ENCODE measurements at places on chromosomes 7 and 10.

GRCh38 chr7:47970761-47971160 lies 8.7 kb downstream of the HUS1 start:
- no peak for DNase-seq

GRCh38 chr10:110020265-110020664 lies 12.5 kb downstream of the ADD3 start:
- DNase-seq, result no peak

DNA sequence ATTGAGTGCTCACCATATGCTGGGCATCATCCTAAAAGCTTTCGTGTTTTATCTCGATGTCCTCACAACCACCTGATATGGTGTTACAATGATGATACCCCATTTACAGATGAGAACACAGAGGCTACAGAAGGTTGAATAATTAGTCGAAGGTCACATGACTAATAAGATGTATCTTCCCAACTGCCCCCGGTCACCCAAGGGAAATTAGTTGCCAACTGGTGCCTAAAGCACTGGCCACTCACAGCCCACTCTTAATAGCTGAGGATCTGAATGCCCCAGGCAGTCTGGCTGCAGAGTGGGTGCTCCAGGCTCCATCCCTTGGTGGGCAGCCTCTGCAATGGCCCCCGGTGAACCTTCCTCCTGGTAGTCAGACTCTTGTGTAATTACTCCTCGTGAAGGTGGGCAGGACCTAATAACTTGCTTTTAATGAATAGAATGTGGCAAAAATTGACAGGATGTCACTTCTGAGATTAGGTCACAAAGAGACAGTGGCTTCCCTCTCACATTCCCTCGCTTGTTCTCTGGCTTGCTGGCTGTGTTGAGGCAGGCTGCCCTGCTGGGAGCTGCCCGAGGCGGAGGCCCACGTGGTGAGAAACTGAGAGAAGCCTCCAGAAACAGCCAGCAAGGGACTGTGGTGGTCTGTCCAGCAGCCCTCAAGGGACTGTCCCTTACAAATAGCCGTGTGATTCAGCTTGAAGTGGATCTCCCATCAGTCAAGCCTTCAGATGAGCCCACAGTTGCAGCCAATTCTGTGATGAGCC lies 109.4 kb downstream of the ARHGAP22 start:
- no peak for DNase-seq

DNA sequence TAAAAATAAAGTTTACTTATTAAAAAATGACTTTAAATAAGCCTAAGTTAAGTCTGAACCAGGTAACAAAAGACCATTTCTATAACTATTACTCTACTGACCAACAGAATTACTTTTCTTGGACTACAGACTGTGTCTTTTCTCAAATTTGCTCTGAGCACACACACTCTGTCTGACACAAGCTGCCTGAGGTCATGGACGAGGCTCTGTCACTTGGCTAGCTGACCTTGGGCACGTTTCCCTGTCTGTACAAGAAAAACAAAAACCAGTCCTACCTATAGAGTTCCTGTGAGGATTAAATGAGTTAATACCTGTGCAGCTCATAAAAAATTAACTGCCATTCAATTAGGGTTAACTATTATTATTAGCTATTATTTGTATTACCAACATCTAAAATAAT lies 22.9 kb downstream of the ATE1 start:
- no peak for DNase-seq

DNA sequence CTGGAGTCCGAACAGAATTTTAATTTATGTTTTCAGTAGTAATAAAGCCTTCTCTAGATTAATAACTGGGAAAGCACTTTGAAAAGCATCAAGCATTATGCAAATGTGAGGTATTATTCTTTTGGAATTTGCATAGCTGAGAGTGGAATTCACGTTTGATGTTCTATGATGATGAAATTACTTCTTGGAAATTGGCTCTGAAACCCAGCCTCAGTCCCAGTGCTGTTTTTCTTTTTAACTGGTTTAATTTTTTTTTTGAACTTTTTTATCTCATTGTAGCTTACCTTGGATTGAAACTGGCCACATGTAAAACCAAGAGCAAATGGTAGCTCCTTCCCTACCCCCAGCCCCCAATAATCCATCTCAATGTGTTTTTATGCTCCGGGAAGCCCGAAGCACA lies 1.2 kb downstream of the TBXAS1 start:
- no peak for DNase-seq

GRCh38 chr7:2157473-2158279 lies 75.1 kb downstream of the MAD1L1 start:
- peak; percentile 97 for DNase-seq

DNA sequence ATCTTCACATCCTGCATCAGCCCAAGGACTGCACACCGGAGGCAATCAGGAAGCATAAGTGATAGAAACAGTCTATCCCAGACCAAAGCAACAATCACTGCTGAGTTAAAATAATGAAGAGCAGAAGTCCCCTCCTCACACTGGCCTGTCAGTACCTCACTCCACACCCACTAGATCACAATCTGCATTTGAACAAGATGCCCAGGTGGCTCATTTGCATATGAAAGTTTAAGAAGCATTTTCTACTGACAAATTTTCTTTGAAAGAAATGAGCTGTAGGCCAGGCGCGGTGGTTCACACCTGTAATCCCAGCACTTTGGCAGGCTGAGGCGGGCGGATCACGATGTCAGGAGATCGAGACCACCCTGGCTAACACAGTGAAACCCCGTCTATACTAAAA lies 77.4 kb downstream of the CUL2 start:
- DNase-seq, result no peak

DNA sequence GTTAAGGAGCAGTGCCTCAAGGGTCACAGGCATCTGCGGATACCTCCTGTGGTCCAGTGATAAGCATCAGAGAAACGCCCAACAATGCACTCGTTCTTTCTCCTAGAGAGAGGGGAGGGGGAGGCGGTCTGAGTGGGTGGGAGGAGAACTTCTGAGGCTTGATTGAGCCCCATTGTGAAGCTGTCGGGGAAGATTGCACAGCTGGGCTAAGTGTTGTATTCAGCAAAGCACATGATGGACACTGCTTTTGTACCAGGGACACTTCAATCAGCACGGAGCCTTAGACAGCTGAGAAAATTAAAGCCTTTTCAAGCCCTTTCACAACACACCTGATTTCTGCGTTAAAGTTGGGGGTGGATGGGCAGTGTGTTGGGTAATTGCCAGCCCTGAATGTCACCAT lies 230.3 kb upstream of the GHITM start:
- DNase-seq, result no peak

- DNase-seq, result no peak
These were observed 19.3 kb downstream of the FGFR2 start for GRCh38 chr10:121578965-121579364.

DNA sequence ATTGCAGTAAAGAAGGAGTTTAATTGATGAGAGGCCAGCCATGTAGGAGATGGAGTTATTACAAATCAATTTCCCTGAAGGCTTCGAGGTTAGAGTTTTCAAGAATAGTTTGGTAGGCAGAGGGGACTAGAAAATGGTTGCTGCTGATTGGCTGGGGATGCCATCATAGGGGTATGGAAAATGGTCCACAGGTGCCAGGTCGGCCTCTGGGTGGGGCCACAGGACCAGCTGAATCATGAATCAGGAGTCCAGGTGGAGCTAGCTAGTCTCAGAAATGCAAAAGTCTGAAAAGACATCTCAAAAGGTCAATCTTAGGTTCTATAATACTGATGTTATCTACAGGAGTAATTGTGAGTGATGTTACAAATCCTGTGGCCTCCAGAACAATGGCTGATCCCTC lies 714.0 kb upstream of the GHITM start:
- no peak for DNase-seq

- no peak for DNase-seq
These were observed 31.9 kb downstream of the HEPACAM2 start for GRCh38 chr7:93194386-93194785.

- DNase-seq, result no peak
These were observed 55.2 kb upstream of the DKK1 start for GRCh38 chr10:52258799-52259425.
